Pericardium fibroblast (primary cell): ENCODE measurements at places on chromosomes 7 and 10. TPM values are rescaled to one million over a fixed set of nuclear protein-coding genes. Genes with fewer than 3 reads are reported as not detected.

The UNC5B gene
- total RNA-seq, result 26.0 and 35.2 TPM in 2 replicates

The SVIL gene
- 27.2 and 34.1 TPM in 2 replicates for total RNA-seq

The JAKMIP3 gene
- 0.09 and 0.12 TPM in 2 replicates for total RNA-seq

The DLX5 gene
- total RNA-seq, result not detected in 2 replicates

The MOGAT3 gene
- not detected in 2 replicates for total RNA-seq
